CD4-positive, alpha-beta T cell treated with Interleukin-15 for 1 hour (primary cell): ENCODE measurements at places on chromosomes 5 and 9.

GRCh38 chr9:13975611-13976290, 338.2 kb downstream of the NFIB start:
- DNase-seq = no peak

DNA sequence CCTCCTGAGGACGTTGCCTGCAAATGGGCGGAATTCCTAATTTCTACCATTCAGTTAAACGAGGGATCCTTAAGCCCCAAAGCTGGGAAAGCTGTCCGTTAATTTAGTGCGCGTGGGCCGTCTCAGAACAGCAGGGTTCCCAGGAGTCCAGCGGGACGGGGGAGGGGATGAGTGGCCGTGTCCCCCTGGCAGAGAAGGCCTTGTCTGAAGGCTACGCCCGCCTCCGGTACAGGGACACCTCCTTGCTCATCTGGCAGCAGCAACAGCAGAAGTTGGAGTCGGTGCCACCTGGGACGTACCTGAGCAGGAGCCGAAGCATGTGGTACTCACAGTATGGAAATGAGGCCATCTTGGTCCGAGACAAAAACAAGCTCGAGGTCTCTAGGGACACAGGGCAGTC, 1.3 kb downstream of the BRD3OS start:
- no peak for DNase-seq

GRCh38 chr5:35044649-35045048, 3.1 kb downstream of the AGXT2 start:
- no peak for DNase-seq

GRCh38 chr5:61496860-61497259, 164.8 kb downstream of the ZSWIM6 start:
- DNase-seq = no peak

GRCh38 chr5:59753599-59753998, 139.9 kb downstream of the PDE4D start:
- no peak for DNase-seq

DNA sequence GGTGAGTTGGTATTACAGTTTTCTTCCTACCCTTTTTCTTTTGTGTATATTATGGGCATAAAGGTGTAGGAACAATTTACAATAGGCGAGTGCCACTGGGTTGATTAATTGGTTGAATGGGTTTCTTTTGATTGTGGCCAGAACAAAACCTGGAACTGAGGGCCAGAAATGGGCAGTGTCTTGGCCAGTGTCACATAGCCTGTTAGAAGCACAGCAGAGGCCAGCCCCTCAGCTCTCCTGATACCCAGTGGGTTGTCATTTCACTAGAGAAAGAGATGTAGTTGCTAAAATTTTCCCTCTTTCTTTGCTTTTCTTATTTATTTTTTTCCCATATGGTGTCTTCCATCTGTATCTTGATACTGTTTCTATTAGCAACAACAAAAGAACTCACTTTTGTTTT, 38.8 kb upstream of the SEMA6A start:
- DNase-seq = no peak

GRCh38 chr5:179316982-179317381, 28.3 kb downstream of the ADAMTS2 start:
- no peak for DNase-seq

- DNase-seq = no peak
These were observed 23.0 kb upstream of the TMOD1 start for GRCh38 chr9:97478301-97478981.

DNA sequence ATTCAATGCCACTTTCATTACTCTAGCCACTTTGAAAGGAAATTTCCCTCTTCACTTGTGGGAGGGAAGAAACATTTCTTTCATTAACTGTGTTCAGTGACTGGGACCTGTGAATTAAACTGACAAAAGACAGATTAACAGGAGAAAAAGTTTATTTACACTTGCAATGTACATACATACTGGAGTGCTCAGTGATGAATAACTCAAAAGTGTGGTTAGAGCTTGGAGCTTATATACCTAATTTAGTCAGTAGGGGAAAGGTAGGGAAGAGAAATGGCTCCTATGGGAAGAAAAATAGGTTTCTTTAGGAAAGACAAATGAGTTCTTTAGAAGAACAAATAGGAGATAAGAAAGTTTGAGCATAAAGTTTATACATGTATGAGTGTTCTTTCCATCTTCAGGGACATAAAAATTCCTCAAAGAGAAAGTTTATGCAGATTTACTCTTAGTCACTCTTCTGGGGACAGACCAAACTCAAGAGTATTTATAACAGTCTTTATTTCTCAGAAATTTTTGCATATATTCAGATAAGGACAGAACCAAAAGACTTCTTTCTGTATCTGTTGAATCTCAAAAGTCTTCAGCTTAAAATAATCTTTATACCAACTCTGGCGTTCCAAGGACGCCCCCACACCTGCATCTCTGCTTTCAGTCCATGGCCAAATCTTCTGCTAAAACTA, 120.0 kb upstream of the RAI14 start:
- no peak for DNase-seq
